Cerebellum (tissue), 4 donors: ENCODE measurements at places on chromosomes 5 and 9. TPM values are rescaled to one million over a fixed set of nuclear protein-coding genes. Genes with fewer than 3 reads are reported as not detected.

AFAP1L1 gene
- 6.1 TPM for total RNA-seq

PRUNE2 gene
- total RNA-seq, result 25.2 TPM

TNFSF8 gene
- 0.18 TPM for total RNA-seq

NUTM2F gene
- not detected for total RNA-seq

ROPN1L gene
- 3.2 TPM for total RNA-seq

PCDHGB3 gene
- total RNA-seq, result 21.2 TPM

BTNL8 gene
- total RNA-seq, result not detected

TLR4 gene
- 8.4 TPM for total RNA-seq

OBP2A gene
- not detected for total RNA-seq

HOMER1 gene
- 59.3 TPM for total RNA-seq

C8G gene
- not detected for total RNA-seq

LMX1B gene
- total RNA-seq, result 0.64 TPM

TMC1 gene
- total RNA-seq, result 0.45 TPM

MYMK gene
- total RNA-seq, result not detected

ADAMTS19 gene
- 6.2 TPM for total RNA-seq
